ENCODE measurements at places on chromosomes 11 and 22.

GRCh38 chr11:57788703-57789088 lies 27.1 kb downstream of the CTNND1 start:
- DNase-seq = no peak

- DNase-seq = no peak
Observed at GRCh38 chr11:129702410-129703398, 112.9 kb upstream of the TMEM45B start.

DNA sequence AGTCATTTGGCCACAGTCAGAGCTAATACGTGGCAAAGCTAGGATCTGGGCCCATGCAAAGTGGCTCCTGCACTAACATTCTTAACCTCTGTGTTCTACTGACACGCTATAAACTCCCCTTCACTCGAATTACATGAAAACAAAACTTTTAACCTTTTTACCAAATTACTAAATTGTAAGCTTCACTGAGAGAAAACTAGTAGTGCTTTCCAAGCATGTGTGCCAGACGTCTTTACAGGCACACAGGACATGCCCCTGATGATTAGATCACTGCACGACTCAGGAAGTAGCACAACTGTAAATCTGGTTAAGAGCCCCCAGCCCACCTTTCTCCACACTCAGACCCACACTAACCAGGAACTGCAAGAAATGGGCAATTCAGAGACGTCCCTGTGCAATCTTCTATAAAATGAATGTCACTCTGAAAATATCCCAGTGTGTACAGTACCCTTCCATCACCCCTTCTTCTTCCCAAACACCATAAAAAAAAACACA lies 16.1 kb downstream of the PHF21A start:
- no peak for DNase-seq

GRCh38 chr11:1072116-1072820 lies 2.4 kb upstream of the MUC2 start:
- DNase-seq = no peak

- DNase-seq = no peak
Observed at GRCh38 chr11:33248416-33248971, 8.7 kb upstream of the HIPK3 start.

GRCh38 chr11:129645943-129646342 lies 169.7 kb upstream of the TMEM45B start:
- no peak for DNase-seq

GRCh38 chr11:39374963-39375698 lies 2084.3 kb downstream of the LRRC4C start:
- no peak for DNase-seq

DNA sequence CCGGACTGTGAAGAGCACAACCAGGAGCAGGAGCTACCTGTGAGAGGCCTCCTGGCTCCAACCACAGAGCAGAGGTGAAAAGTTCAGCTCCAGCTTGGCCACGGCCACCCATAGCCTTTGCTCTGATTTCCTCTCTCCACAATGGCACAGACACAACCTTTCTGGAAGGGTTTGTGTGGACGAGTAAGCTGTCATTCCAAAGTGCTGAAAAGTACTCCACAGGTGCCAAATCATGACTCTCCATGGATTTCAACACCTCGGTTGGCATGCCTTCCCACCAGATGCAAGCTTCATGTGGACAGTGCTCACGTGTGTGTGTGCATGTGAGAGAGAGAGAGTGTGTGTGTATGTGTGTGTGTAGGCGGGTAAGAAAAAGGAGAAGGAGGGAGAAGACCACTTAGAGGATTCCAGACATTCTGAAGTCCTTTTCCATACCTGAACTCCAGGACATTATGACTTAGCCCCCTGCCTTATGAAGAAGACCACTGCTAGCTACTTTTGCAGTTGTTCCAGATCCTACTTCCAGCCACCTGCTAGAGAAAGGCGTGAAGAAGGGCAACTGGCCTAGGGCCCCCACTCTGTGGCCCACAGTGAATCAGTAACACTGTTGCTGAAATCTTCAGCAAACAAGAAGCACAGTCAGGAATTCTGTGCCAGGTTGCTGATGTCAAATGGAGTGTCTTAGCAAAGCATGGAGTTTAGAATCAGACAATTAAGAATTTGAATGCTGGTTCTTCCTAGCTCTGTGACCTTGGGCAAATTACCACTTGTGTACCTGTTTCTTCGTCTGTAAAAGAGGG lies 13.9 kb upstream of the NAV2 start:
- no peak for DNase-seq

DNA sequence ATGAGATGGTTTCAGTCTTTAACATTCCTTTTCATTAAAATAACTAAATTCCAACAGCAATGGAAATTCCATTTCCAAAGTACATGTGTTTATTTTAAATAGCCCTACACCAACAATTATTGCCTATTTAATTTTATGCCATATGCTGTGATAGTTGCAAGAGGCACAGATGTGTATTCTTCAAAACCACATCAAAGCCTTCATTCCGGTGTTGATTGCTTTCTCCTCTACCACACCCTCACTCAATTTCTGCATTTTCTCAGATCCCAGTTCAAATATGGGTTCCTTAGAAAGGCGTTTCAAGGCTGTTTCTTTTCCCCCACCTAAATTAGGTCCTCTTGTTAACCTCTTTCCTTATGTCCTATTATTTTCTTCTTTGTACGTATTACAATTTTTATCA lies 6.0 kb upstream of the HSD17B12 start:
- DNase-seq = no peak

- no peak for DNase-seq
Observed at GRCh38 chr11:110453684-110454354, 24.1 kb downstream of the FDX1 start.

DNA sequence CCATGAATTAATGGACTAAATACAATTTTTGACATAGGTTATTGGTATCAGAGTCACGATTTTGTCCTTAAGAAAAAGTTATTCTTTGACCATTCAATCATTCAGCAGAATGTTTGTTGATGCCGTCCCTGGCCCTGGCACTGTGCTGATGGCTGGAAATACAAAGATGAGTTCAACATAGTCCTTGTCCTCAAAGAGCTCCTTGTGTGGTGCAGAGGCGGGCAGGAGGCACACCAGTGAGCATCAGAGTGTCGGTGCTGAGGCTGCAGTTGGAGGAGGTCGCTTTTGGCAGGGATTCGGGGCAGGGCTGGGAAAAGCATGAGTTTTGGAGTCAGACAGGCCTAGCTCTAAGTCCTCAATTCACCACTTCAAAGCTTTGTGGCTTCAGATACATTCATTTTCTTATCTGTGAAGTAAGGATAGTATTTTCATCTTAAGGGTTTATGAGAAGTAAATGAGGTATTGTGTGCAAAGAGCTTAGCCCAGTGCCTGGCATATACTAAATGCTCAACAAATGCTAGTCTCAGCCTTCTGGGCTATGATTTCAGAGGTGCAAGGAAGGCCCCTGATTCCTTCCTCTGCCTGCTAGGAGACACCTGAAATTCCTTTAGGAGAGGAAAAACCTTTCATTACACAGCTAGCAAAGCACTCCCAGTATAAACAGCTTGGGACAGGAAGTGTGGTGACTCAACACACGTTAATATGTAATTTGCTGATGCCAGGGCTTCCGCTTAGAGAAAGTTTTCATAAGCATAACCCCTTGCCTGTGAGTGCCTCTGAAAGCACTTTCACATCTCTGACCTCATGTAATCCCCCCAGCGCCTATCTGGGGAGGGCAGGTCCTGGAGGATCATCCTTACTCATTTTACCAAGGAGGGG lies 113.8 kb downstream of the NECTIN1 start:
- no peak for DNase-seq

DNA sequence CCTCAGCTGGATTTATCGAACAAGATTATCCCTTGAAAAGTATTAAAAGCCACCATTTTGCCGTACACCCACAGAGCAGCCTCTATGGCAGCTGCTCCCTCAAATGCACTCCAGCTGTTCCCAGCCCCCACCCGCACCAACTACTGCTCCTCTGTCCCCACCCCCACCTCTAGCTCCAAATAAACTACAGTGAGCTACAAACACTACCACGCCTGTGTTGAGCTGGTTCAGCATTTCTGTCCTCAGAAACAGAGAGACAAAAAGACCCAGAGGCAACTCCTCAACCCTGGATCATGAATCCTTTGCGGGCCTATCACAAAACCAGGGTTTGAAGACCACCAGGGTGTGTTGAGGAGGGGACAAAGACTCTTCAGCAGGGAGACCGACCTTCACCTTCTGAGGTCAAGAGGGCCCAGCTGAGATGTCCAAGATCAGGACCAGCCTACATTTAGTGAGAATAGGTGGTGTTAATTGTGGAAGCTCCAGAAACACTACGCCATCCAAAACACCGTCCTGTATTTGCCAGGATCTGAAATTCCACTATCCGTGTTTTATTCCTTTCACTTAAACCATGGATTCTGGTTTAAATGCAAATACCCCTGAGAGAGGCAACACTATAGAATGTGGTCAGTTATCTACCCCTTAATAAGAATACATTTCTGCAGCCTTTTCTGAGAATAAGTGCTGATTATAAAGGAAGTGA lies 195.9 kb downstream of the DSCAML1 start:
- DNase-seq = no peak

GRCh38 chr11:75301131-75301530 lies 50.3 kb downstream of the ARRB1 start:
- no peak for DNase-seq

DNA sequence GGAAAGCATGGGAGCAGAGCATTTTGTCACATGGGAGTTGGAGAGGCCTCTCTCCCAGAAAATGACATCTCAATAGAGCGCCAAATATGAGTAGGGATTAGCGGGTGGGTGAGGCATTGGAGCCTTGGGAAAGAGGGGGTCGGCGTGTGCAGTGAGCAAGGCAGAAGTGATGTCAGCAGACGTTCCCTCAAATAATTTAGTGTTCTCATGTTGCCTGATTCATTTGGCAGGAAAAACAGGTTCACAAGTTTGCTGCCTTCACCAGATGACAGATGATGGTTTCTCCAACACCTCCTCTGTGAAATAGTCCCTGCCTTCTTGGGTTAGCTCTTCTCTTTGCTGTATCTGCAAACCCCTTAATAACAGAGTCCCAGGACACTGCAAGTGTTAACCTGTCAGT lies 118.5 kb upstream of the ARHGAP20 start:
- no peak for DNase-seq

DNA sequence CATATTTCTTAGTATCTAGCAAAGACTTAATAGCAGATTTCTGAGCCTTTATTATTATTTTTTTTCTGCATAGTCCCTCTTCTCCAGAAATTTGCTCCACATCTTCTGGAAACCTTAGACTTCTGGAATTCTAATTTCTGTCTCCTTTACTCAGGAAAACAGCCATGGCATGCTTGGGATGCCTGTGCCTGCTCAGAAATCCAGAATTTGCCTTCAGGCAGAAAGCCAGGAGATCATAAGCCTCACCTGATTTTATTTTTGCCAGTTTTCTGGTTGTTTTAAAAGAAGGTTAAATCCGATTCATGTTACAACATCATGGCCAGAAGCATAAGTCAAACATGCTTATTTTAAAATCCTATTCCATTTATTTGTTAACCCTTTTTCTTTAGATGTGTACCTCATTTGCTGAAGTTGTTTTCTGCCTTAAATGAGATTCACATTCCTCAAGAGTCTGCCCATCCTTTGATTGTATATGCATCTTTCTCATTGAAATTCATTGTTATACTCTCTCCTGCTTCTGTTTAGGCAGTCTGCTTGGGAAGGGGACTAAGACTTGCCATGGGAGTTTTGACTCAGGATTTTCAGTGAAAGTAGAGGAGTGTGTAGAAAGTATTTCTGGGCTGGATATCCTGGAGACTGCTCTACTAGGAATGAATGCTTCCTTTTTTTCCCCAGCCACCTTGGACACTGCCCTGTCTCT lies 37.1 kb downstream of the SIK2 start:
- DNase-seq = no peak

GRCh38 chr11:72824811-72825505 lies 10.7 kb downstream of the ATG16L2 start:
- DNase-seq = no peak

DNA sequence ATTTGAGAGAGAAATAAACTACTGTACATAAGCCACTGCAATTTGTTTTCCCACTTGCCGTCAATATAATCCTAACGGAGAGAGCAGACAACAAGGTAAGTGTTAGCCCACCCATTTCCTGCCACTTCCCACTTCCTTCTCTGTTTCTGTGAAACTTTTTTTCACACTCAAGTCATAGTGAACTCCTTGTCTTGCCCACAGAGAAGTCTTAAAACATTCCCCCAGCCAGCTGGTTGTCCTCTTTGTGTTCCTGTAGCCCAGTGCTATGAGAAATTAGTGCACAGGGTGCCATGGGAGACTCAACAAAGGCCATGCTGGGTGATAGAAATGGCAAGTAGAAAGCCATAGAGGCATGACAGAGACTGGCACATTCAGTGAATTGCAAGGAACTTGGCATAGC lies 208.6 kb downstream of the BLID start:
- DNase-seq = no peak

- no peak for DNase-seq
Observed at GRCh38 chr11:110374921-110375320, 54.8 kb upstream of the FDX1 start.

GRCh38 chr11:121618516-121618915 lies 165.7 kb upstream of the SORL1-AS1 start:
- no peak for DNase-seq

DNA sequence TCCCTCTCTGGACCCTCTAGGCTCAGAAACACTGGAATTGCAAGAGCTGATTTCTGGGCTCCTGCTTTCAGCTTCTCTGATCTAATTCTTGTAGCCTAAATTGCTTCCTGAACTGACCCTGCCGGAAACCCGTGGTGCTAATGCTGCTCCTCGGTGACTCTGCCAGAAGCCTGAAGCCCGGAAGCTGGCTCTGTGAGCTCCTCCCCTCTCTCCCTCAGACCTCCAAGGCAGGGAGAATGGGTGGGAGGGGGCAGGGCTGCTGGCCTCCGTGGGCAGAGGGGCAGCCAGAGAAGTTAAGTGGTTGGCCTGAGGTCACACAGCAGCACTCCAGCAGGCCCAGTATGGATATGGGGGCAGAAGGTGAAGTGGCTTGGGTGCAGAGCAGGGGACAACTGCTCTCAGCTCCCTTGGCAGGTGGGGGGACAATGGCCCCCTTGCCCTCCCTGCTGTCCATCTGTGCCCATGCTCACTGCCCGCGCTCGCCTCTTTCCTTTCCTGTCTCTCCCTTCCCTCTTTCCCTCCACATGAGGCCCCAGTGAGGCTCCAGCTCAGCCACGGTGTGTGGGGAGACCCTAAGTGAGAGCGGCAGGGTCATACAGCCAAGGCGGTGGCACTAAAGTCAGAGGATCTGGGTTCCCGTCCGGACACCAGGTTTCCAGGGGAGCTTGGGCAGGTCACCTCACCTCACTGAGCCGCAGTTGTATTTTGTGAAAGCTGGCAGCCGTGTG lies 16.2 kb downstream of the CAPN5 start:
- no peak for DNase-seq

DNA sequence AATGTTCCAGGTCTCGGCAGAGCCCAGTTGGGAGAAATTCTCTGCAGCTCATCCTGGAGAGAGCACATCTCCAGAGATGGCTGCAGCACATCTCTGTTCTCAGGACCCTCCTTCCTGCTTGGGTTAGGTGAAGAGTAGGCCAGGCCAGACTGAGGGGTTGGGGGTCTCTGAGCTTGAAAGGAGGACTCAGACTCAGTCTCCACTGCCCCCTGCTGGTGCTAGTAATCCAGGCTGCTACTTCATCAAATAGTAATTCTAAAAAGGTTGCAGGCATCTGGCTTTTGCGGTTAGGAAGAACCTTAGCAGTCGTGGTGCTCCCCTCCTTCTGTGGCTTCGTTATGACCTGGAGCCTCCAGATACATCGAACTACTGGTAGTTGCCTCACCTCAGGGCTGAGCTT lies 9.7 kb downstream of the TUB start:
- no peak for DNase-seq

Measured in activated T-helper 1 cell treated with anti-CD3 and anti-CD28 coated beads, Interleukin-2, amount 50 U/mL, for 16 hours (primary cell).